Right ventricle myocardium inferior (tissue), 1 donor: ENCODE measurements at places on chromosomes 3 and 15.

GRCh38 chr3:45950686-45951600 is 7.7 kb downstream of the CXCR6 start:
- DNase-seq, result no peak

DNA sequence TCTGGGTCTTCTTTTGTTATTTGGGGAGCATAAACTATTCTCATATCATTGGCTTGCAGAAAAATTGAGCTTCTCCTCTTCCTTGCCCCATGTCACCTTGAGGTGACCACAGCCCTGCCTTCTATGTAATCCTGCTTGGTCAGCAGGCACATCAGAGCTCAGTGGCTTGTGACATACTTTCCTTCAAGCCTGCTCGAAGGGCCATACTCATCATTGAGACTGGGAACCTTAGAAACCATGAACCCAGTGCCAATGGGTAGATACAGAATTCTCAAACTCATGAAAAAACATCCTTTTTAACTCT is 3.7 kb upstream of the CCR2 start:
- no peak for DNase-seq

GRCh38 chr3:127822682-127823425 is 539 bp upstream of the MGLL start:
- DNase-seq, result no peak

DNA sequence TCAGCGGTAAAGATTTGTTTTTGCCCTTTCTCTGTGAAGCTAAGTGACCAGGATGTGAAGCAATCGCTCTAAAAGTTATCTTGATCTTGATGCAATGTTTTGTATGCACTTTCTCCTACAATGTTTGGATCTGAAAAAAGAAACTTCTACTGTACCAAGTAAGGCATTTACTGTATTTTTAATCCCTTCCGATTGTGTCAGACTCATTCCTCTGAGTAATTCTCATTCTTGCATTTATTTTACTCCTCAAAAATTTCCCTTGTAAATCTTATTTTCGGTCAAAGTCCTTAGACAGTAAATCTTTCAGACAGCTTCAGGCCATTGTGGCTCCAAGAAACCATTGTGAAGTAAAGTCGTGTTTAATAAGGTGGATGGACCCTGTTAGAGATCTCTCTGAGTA is 141.9 kb downstream of the TP63 start:
- no peak for DNase-seq

DNA sequence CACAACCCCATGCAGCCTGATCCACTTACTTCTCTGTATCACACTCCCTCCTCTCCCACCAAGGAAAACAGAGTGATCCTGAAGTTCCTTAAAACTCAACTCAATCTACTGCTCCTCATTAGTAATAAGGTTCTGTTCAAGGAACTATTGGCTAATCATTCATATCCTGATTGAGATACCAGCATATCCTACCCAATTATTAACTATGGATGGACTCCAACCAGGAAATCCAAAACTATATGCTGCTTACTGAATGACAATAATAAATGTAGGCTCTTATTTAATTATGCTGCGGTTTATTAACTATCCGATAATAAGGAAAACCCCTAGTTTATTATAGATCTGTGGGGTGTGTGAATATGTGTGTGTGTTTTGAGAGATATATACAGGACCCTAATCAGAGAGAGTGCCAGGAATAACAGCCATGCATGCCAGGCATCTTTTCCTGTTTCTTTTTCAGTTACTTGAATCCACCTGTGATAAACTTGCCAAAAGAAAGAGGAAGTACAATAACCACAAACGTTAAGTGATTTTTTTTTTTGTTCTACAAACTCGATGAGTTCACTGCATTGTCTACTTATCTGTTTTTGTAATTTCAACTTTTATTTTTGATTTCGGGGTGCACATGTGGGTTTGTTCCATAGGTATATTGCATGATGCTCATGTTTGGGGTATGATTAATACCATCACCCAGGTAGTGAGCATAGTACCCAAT is 1031.7 kb upstream of the CFAP20DC start:
- DNase-seq, result no peak

- DNase-seq, result no peak
These were observed 406.8 kb upstream of the CBLB start for GRCh38 chr3:106275592-106275991.

DNA sequence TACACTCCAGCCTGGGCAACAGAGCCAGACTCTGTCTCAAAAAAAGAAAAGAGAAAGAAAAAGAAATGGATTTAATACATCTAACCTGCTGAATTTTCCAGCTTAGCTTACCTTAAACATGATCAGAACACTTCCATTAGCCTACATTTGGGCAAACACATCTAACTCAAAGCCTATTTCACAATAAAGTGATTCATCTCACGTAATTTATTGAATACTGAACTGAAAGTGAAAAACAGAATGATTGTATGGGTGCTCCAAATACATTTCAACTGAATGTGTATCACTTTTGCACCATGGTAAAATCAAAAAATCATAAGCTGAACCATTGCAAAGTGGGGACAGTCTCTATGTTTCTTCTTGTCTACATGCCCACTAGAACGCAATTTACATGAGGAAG is 9.0 kb downstream of the PIK3R4 start:
- no peak for DNase-seq

GRCh38 chr3:15333099-15333955 is 941 bp upstream of the SH3BP5 start:
- DNase-seq, result no peak

GRCh38 chr3:136667081-136667480 is 85.1 kb downstream of the STAG1 start:
- DNase-seq, result no peak

GRCh38 chr3:172199850-172200369 is 160.5 kb downstream of the FNDC3B start:
- no peak for DNase-seq

- DNase-seq, result no peak
These were observed 12.9 kb upstream of the TMEM41A start for GRCh38 chr3:185511711-185512110.

DNA sequence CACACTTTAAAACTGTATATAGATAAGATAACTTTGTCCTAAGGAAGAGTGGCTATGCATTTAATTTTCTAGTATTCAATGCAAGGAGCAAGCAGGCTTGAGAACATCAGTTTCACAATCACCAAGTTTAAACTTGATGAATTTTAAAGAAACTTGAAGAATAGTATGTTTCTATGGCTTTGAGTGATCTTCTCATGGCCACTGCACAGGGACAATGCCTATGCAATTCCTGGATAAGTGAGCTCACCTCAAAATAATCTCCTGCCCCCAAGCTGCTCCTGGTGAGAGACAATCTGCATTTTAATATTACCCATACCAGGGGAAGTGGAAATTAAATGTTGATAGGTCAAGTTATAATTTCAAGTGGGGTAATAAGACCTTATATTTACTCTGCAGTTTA is 376.6 kb upstream of the CBLB start:
- DNase-seq, result no peak

- DNase-seq, result no peak
These were observed 469 bp downstream of the MAP6D1 start for GRCh38 chr3:183824761-183825455.

GRCh38 chr3:151403246-151403645 is 18.7 kb upstream of the P2RY12 start:
- DNase-seq, result no peak

DNA sequence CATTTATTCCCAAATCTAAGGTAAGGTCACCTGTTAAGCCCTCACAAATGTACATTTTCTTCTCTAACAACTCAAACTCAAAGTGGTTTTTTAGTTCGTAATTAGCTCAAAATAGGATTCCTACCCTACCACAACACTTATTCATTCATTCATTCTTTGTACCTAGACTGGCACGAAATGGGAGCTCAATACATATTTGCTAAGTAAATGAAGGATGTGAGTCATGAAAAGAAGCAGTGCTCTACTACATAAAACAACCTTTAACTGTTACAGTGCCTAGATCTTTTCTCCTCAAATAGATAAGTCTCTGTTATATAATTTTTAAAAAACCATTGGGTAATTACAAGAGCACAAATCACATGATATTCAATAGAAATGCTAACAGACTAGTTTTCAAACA is 13.1 kb downstream of the RSL24D1 start:
- no peak for DNase-seq

GRCh38 chr15:74613953-74614743 is 1.5 kb upstream of the CLK3 start:
- DNase-seq, result peak; percentile 92

- no peak for DNase-seq
These were observed 620.3 kb upstream of the CCDC54 start for GRCh38 chr3:106756901-106757300.

DNA sequence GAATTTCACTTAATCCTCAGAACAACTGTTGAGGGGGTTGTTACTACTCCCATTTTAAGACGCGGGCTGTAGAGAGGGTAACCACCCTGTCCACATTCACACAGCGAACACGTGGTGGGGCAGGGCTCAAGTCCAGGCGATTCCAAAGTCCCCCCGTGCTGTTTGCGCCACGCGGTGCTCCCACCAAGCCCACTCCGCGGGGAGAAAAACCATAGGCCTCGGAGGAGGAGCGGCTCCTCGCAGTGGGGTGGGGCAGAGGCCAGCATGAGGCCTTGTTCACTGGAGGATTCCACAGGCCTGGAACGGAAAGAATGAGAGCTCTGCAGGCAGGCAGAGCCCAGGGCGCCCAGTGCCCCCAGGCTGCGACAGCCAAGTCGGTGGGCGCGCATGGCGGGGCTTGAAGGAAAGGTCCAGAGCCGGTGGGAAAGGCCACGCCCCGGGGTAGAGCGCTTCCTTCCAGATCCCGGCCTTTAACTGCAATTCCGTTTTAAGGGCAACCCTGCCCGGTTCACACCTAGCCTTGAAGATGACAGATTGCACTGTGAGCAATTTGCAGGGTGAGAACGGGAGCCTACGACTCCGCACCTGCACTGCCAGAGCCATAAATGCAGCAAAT is 161.8 kb upstream of the TBL1XR1 start:
- no peak for DNase-seq

DNA sequence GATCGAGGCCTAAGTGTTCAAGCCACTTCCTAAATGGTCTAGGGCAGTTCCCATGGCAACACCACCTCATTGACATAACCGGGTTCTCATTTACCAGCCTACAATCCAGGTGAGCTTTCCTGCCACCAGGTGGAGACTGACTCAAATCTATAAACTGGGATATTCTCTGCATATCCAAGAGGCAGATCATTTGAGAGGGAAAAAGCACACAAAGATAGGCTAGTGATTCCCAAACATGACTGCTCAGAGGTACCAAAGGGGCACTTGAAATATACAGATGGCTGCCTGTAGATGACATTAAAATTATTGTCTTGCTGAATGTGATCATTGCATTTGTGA is 141.3 kb upstream of the PROK2 start:
- DNase-seq, result no peak

DNA sequence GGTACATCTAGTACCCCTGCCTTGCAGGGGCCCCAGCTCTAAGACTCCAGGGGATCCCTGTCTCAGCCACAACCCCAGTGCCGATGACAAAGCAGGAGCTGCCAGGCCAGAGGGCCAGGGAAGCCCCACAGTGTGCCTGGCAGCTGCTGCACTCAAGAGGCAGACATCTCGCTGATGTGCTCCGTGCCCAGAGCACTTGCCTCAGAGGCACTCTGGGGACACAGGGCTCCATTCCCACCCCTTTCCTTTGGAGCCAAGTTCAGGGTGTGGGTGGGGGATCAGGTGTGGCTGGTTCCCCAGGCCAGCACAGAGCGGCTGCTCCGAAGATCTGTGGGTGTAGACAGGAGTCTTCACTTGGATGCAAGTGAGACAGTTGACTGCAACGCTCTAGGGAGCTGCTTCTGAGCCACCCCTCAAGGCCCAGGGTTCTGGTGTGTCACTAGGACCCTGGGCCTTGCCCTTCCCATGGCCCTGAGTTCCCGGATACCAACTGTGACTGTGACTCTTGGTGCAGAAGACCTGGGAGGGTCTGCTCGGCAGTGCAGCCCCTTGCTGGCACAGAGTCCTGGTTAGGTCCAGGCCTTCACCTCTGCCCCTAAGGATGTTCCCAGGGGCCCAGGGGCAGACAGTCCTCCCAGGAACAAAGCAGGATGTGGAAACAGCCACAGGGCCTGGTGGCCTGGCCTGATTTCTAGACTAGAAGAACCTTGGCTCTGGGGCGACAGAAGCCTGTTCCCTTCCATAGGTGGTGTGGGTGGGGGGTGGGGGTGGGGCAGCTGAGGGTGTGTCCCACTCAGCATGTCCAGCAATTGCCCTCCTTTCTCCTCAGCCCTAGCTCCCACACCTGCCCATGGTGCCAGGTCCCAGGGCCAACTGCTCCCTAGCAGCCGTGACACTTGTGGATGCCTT is 2.5 kb downstream of the NT5DC2 start:
- DNase-seq, result peak; percentile 80

DNA sequence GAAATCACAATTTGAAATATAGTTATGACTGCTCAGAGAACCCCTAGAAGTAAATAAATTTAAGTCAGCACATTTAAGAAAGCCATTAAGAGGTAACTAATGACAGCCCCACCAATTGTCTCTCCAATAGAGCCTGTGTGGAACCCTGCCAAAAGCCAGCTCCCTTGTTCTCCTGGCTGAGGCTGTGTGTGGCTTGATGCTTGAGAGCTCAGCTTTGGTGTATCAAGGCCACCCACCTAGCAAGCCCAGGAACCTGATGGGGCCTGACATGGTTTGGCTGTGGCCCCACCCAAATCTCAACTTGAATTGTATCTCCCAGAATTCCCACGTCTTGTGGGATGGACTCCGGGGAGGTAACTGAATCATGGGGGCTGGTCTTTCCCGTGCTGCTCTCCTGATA is 106.9 kb downstream of the LRRN1 start:
- DNase-seq, result no peak

- DNase-seq, result no peak
These were observed 2.7 kb downstream of the MAP6D1 start for GRCh38 chr3:183822631-183823030.

DNA sequence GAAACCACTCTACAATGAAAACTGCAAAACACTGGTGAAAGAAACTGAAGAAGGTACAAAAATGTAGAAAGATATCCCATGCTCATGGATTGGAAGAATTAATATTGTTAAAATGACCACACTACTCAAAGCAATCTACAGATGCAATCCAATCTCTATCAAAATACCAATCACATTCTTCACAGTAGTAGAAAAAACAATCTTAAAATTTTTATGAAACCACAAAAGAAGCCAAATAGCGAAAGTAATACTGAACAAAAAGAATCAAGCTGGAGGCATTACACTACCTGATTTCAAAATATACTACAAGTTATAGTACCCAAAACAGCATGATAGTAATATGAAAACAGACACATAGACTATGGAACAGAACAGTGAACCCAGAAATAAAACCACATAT is 36.9 kb downstream of the TXNRD3 start:
- DNase-seq, result no peak

DNA sequence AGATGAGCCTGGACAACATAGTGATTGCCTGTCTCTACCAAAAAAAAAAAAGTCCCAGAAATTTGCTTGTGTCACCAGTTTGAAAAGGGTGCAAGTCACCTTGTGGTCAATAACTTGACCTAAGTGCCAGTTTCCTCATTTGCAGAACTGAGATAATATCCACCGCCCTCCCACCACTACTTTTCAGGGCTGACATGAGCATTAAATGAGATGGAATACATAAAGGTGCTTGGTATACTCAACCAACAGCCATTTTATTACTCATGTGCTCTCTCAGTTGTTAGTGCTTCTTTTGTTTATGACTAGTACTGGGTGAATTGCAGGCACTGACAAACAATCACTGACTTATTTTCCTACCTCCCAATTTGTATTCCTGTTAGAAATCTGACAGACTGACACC is 340.5 kb upstream of the SATB1 start:
- DNase-seq, result no peak
